ENCODE measurements at places on chromosomes 3 and 15.

DNA sequence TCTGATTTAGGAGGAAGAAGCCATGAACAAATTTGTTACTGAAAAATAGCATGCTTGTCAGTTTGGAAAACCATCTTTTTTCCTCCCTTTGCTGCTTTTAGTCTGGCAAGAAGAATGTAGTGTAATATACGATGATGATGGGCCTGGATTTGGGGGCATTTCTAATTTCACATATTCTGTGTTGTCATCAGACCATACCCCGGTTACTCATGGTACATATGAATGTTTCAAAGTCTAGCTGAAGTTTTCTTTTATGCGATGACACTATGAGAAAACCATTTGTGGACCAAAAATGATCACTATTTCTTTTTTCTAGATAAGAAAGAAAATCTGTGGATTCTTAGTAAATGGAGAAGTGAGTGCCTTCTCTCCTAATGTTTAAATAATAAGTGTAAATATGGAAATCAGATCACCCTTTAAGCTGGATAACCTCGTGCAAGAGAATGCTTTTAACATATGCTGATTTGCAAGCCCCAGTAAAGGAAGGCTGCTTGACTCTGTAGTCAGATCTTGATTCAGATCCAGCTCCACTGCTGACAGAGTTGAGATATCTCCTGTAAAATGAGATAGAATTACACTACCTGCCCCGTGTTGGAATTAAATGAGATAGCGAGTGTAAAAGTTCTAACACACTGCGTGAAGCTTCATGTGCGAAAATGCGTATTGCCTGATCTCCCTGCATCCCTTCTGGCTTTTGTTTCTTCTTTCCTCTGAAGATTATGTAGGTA lies 3.0 kb downstream of the MEF2A start:
- H3K27ac ChIP-seq, result no peak overlapping the region
- no peaks in the 10 kb centered on the region for H3K27me3 ChIP-seq
- peaks cover 2% of the 10 kb centered on the region for H3K36me3 ChIP-seq
- DNase-seq, result no peak
- no peak overlapping the region for H3K4me3 ChIP-seq

DNA sequence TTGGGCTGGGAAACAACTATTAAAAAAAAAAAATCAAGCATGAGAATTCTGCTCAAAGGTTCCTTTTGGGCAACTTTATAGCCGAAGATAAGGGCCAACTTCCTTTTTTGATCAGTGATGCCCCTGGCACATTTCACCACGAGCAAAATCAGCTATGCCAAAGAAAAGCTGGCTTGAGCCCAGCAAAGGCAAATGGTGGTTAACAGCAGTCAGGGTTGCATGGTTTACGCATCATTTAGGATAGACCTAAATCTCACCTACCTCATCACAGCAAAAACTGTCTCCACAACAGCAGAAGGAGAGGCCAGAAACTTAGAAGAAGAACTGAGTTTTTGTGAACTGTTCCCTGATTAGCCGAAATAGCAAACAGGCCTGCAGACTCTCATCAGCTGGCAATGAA lies 220.1 kb upstream of the CDIN1 start:
- no peaks in the 10 kb centered on the region for H3K36me3 ChIP-seq
- H3K4me3 ChIP-seq, result no peak overlapping the region
- H3K27ac ChIP-seq, result no peak overlapping the region
- H3K4me1 ChIP-seq, result no peaks in the 10 kb centered on the region

- H3K36me3 ChIP-seq, result no peaks in the 10 kb centered on the region
- H3K4me3 ChIP-seq, result no peak within 1 kb of the TSS
- no peak within 1 kb of the TSS for H3K27ac ChIP-seq
- peaks cover 8% of the 10 kb centered on the region for H3K27me3 ChIP-seq
- DNase-seq, result no peak
Measured at GRCh38 chr15:52295421-52296001, at the start of gene MYO5C. Gene MYO5C (minus strand): TSS chr15:52295804. CDS start chr15:52295636, 168 bp downstream.

DNA sequence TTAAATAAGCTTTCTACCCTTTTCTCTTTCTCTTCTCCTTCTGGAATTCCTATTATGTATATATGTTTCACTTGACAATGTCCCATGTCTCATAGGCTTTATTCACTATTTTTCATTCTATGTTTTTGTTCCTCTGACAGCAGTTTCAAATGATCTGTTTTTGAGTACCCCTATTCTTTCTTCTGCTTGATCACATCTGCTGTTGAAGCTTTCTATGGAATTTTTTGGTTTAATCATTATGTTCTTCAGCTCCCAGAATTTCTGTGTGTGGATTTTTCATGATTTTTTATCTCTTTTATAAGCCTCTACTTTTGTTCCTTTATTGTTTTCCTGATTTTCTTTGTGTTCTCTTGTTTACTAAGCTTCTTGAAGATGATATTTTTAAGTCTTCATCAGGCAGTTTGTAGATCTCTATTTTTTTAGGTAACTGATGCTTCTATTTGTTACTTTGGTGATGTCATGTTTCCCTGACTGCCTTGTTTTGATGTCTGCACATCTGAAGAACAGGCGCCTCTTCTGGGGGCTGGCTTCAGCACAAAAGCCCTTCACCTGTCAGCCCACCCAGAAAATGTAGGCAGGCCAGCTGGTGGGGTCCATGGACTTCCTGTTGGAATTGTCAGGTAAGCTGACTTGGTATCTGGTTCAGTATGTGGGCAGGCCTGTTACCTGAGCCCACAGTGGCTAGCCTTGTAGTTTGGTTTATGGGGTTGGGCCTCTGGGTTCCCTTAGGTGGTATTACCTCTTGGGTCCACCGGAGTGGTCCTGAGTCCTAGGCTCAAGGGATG lies 15.8 kb downstream of the FAM227B start:
- DNase-seq, result no peak
- no peaks in the 10 kb centered on the region for H3K27me3 ChIP-seq
- no peak overlapping the region for H3K27ac ChIP-seq
- H3K4me1 ChIP-seq, result no peaks in the 10 kb centered on the region
- H3K36me3 ChIP-seq, result peaks cover 3% of the 10 kb centered on the region
- H3K4me3 ChIP-seq, result no peak overlapping the region

GRCh38 chr15:80152896-80153876 lies at the start of gene FAH:
Gene FAH (plus strand): TSS chr15:80152999. CDS start chr15:80153055, 56 bp downstream.
- H3K4me3 ChIP-seq, result peak within 1 kb of the TSS; percentile 89
- peaks cover 21% of the 10 kb centered on the region for H3K4me1 ChIP-seq
- H3K36me3 ChIP-seq, result no peaks in the 10 kb centered on the region
- H3K27ac ChIP-seq, result peak within 1 kb of the TSS; percentile 55
- no peaks in the 10 kb centered on the region for H3K27me3 ChIP-seq

DNA sequence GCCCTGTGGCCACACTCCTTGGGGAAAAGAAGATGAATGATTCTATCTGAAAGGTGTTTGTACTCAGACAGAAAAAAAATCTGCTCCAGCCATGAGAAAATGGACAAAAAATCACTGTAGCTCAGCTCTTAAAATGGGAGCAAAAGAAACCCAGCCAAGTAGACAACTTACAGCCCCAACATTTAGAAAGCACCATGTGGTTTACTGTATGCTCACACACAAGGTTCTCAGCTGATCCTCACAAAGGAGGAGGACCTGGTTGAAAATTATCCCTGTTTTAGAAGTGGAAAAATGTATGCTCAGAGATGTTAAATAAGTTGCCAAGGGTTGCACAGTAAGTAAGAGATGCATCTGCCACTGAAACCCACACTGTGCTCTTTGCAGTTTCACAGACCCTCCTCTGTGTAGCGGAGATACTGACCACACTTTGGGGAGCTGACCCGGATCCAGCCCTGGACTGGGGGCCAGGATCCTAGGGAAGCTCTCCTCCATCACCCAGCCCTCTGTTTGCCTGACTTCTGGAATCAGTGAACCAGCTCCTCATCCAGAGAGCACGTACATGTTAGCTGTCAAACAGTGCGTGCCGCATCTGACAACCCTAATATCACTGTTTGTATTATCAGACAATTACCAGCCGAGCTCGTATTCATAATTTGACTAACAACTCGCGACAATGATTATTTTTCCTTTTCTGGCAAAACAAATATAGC lies 32.7 kb upstream of the TPRG1 start:
- H3K36me3 ChIP-seq, result no peaks in the 10 kb centered on the region
- DNase-seq, result no peak
- no peak overlapping the region for H3K4me3 ChIP-seq
- peaks cover 4% of the 10 kb centered on the region for H3K4me1 ChIP-seq

DNA sequence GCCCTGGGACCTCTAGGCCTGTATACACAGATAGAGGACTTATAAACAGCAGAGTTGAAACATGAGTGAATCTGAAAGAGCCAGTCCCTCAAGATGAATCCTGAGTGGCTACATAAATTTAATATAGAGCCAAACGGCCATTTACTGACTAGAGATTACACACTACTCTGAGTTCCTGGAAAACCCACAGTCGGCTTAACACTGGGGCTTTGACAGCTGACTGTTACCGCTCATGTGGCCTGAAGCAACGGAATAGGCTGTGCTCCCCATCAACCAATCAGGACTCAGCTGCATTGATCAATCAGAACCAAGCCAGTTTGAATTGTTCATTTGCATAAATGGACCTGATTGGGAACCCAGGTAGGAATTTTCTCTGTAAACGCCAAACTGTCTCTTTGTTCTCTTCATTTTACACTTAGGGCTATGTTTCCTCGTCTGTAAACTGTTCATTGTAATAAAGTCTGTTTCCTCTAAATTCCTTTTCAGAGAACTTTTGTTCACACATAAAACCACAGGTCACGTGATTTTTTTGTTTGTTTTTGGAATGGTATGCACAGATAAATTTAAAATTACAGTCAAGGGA lies 40.5 kb downstream of the CCNL1 start:
- H3K27ac ChIP-seq, result no peak overlapping the region
- no peaks in the 10 kb centered on the region for H3K27me3 ChIP-seq
- no peak for DNase-seq
- H3K36me3 ChIP-seq, result no peaks in the 10 kb centered on the region
- H3K4me3 ChIP-seq, result no peak overlapping the region
- H3K4me1 ChIP-seq, result peaks cover 10% of the 10 kb centered on the region

- no peak overlapping the region for H3K4me3 ChIP-seq
- no peak for DNase-seq
- no peaks in the 10 kb centered on the region for H3K27me3 ChIP-seq
- peaks cover 2% of the 10 kb centered on the region for H3K36me3 ChIP-seq
- no peaks in the 10 kb centered on the region for H3K4me1 ChIP-seq
Measured at GRCh38 chr3:41888368-41889076, 73.4 kb downstream of the ULK4 start.

- no peaks in the 10 kb centered on the region for H3K27me3 ChIP-seq
- no peak for DNase-seq
- H3K4me3 ChIP-seq, result no peak overlapping the region
- H3K4me1 ChIP-seq, result no peaks in the 10 kb centered on the region
- H3K36me3 ChIP-seq, result no peaks in the 10 kb centered on the region
- no peak overlapping the region for H3K27ac ChIP-seq
Measured at GRCh38 chr3:175015056-175015635, 156.0 kb downstream of the NAALADL2 start.

GRCh38 chr3:149917124-149917667 lies 53.5 kb downstream of the PFN2 start:
- peaks cover 18% of the 10 kb centered on the region for H3K36me3 ChIP-seq
- H3K27ac ChIP-seq, result no peak overlapping the region
- DNase-seq, result no peak
- H3K4me3 ChIP-seq, result no peak overlapping the region
- no peaks in the 10 kb centered on the region for H3K27me3 ChIP-seq

DNA sequence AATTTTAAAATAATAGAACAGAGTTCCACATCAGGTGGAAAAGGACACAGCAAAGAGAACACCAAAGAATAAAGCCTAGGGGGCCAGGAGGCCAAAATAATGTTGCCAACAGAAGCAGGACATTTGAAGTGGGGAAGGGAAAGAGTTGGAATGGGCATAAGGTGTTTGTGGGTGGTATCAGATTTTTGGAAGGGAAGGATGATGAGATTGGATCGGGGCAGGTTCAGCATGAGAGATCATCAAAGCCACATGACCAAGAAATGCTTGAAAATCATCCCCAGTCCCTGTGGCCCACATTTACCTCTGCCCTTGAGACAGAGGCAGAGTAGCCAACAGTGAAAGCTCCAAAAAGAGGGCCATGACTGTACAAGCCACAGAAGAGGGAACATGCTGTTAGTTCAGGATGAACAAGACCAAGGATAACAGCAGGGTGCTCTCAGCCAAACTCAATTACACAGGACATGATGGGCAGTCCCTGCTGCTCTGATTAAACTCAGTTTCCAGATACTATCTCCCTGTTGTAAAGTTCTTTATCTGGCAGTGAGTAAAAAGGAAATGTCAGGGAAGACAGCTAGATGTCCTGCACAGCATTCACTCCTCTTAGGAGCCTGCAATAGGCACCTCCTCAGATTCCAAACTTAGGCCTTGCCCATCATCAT lies 32.5 kb downstream of the RAB27A start:
- no peak for DNase-seq
- H3K27ac ChIP-seq, result no peak overlapping the region
- H3K4me1 ChIP-seq, result peaks cover 35% of the 10 kb centered on the region
- H3K4me3 ChIP-seq, result no peak overlapping the region

DNA sequence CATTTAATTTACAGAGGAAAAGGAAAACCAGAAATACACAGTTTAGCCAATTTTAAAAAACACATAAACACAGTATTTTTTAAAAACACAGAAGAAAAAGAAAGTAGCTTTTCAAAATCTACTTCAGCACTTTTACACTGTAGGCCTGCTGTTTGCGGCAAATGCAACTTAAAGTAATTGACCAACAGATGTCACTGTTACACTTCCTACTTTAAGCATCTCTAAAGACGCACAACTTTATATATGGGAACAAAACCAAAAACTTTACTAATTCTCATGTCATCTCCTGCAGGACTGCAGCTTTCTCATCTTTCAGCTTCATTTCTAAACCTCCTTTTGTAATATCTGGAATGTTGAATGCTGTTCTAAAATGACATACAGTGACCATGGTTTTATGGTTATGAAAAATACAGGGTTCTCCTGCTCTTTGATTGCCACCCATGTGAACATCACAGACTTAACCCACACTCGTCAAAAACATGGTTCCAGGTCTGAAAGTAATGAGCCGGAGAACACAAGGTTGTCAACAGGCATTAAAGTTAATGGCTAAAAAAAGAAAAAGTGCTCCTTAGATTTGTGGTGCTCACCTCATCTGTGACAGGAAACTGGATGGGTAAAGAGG lies 107.9 kb downstream of the FMN1 start:
- H3K36me3 ChIP-seq, result no peaks in the 10 kb centered on the region
- no peak overlapping the region for H3K27ac ChIP-seq
- H3K4me3 ChIP-seq, result no peak overlapping the region
- DNase-seq, result no peak
- no peaks in the 10 kb centered on the region for H3K4me1 ChIP-seq
- no peaks in the 10 kb centered on the region for H3K27me3 ChIP-seq

- no peak for DNase-seq
- H3K27me3 ChIP-seq, result no peaks in the 10 kb centered on the region
- H3K36me3 ChIP-seq, result no peaks in the 10 kb centered on the region
- H3K4me1 ChIP-seq, result no peaks in the 10 kb centered on the region
- H3K4me3 ChIP-seq, result no peak overlapping the region
Measured at GRCh38 chr3:107633327-107634098, 110.8 kb downstream of the BBX start.

- no peak overlapping the region for H3K27ac ChIP-seq
- no peaks in the 10 kb centered on the region for H3K36me3 ChIP-seq
- H3K4me3 ChIP-seq, result no peak overlapping the region
- no peaks in the 10 kb centered on the region for H3K4me1 ChIP-seq
- peaks cover 5% of the 10 kb centered on the region for H3K27me3 ChIP-seq
Measured at GRCh38 chr3:122123850-122124249, 59.6 kb upstream of the CASR start.
